ENCODE measurements at places on chromosomes 7 and 10.

- no peak for DNase-seq
These were observed 916 bp downstream of the LAMB1 start for GRCh38 chr7:108001764-108002725.

GRCh38 chr10:73931767-73932619, 21.1 kb downstream of the PLAU start:
- peak; percentile 48 for DNase-seq

GRCh38 chr10:76840802-76841201, 796.8 kb downstream of the KCNMA1 start:
- DNase-seq: no peak

DNA sequence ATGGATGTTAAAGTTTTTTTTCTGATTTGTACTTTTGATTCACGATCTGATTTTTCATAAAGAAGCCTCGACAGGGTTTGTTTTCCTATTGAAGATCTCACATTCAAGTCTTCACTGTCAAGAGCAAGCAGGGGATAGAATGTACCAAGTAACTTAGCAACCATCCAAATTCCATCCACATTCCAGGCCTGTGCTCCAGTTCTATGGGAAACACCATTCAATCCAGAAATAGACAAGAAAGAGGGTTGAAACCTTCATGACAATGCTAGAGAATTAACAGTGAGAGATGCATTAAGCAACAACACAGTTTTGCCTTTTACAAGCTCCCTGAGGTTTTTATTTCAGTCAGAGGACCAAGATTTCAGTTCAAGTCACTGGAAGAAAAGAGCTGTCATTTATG, 300.2 kb downstream of the NEBL start:
- no peak for DNase-seq

DNA sequence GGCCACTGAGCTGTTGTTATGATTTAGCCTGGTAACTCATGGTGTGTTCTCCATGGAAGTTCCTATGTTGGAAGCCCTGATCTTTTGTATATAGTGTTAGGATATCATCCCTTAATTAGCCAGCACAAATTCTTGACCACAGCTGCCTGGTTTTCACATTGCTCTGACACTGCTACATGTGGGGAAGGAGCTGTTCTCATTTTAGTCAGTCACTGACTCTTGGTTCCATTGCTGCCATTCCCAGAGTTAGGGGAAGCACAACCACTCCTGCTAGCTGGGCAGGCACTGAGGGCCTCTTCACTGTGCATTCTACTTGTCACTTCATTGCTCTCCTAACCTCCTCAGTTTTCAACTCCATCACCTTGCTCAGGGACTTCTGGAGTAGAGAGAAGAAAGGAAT, 98.4 kb upstream of the GJD4 start:
- no peak for DNase-seq
